ENCODE measurements at places on chromosomes 12 and 14.

- DNase-seq = no peak
Measured at GRCh38 chr12:52543985-52544883, 8.7 kb downstream of the KRT71 start.

DNA sequence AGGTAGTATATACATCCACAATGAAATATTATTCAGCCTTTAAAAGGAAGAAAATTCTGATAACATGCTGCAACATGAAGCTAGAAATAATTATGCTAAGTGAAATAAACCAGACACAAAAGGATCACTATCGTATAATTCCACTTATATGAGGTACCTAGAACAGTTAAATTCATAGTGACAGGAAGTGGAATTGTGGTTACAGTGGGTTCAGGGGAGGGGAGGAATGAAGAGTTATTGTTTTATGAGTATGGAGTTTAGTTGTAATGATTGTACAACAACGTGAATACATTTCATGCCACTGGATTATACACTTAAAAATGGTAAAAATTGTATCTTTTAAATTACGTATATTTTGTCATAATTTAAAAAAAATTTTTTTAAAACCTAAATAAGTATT is 21.0 kb downstream of the EEA1 start:
- no peak for DNase-seq

GRCh38 chr14:29911810-29912209 is 15.8 kb downstream of the PRKD1 start:
- no peak for DNase-seq

DNA sequence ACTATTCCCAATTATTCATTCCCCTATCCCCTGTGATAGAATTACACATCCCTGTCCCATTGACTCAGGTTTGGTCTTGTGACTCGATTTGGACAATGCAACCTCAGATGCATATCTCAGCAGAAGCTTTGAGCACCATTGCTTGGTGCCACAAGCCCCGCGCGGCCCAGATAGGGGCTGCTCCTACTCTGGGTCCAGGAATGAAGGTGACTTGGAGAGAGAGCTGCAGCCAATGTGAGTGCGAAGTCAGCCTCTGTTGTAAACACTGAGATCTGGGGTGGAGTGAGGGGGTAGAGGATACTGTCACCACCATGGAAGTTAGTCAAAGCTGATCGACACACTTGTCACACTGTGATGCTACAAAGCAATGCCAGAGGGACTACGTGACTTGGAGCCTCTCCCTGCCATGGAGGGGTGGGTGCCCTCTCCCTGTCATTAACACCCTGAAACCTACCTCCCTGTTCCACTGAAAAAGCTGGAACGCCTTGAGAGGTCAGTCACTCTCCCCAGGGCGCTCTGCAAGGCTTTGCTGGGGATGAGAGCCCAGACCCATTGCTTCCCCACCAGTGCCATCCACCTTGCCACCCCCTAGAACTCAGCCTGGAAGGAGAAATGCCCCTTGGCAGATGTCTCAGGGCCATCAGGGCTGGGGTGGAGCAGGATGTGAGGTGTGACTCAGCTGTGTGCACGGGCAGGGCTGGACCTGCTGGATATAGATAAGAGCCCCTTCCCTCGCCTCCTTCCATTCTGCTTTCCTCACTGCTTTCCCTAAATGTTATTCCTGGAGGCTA is 6.6 kb upstream of the PLEK2 start:
- DNase-seq = no peak

GRCh38 chr12:119913536-119914330 is 36.6 kb upstream of the CIT start:
- no peak for DNase-seq

- DNase-seq = no peak
Measured at GRCh38 chr12:98799822-98800221, 154.7 kb downstream of the APAF1 start.

- peak; percentile 75 for DNase-seq
Measured at GRCh38 chr12:132710405-132711079, at the start of gene PGAM5. Gene PGAM5 (plus strand): TSS chr12:132710842. CDS start chr12:132710877, 35 bp downstream.

- no peak for DNase-seq
Measured at GRCh38 chr12:120554678-120555077, 20.5 kb downstream of the RNF10 start.

GRCh38 chr12:87171356-87171755 is 857.8 kb downstream of the C12orf50 start:
- no peak for DNase-seq

- no peak for DNase-seq
Measured at GRCh38 chr14:59269466-59269865, 81.0 kb downstream of the DAAM1 start.

- DNase-seq = peak; percentile 17
Measured at GRCh38 chr12:388541-389141, 479 bp downstream of the KDM5A start.

DNA sequence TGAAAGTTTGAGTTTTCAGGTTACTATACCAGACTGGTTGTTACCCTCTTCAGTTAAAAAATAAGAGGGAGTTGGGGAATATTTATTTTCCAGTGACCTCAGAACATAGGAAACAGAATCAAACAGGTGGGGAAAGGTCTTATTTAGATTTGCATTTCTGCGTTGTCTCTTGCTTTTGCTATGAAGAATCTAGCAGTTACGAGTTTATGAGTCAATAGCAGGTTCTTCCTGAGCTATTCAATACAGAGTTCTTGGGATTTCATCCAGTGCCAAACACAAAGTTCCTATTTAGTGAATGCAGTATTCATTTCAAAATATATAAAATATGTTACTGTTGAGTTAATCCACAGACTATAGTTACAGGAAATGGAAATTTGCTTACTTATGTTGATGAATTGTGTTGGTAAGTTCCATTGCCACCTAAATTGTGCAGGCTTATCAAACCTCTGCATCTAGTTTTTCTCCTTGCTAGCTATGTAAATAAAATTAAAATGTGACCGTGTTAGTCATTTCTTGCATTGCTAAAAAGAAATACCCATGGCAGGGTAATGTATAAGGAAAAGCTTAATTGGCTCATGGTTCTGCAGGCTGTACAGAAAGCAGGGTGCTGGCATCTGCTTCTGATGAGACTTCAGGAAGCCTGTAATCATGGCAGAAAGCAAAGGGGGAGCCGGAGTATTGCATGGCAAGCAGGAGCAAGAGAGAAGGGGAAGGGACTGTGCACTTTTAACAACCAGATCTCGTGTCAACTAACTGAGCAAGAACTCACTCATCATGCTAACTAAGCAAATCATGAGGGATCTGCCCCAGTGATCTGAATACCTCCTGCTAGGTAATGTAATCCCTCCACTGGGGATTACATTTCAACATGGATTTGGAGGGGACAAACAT is 110.2 kb downstream of the KTN1 start:
- DNase-seq = no peak

- DNase-seq = no peak
Measured at GRCh38 chr12:111570084-111570961, 28.8 kb downstream of the ATXN2 start.

- DNase-seq = no peak
Measured at GRCh38 chr12:112218150-112218549, 92.8 kb downstream of the TRAFD1 start.

- no peak for DNase-seq
Measured at GRCh38 chr12:90959538-90960139, 4.7 kb upstream of the CCER1 start.

- DNase-seq = no peak
Measured at GRCh38 chr12:117404203-117404853, 42.9 kb upstream of the NOS1 start.

- no peak for DNase-seq
Measured at GRCh38 chr12:8453021-8453513, 2.7 kb upstream of the CLEC6A start.

DNA sequence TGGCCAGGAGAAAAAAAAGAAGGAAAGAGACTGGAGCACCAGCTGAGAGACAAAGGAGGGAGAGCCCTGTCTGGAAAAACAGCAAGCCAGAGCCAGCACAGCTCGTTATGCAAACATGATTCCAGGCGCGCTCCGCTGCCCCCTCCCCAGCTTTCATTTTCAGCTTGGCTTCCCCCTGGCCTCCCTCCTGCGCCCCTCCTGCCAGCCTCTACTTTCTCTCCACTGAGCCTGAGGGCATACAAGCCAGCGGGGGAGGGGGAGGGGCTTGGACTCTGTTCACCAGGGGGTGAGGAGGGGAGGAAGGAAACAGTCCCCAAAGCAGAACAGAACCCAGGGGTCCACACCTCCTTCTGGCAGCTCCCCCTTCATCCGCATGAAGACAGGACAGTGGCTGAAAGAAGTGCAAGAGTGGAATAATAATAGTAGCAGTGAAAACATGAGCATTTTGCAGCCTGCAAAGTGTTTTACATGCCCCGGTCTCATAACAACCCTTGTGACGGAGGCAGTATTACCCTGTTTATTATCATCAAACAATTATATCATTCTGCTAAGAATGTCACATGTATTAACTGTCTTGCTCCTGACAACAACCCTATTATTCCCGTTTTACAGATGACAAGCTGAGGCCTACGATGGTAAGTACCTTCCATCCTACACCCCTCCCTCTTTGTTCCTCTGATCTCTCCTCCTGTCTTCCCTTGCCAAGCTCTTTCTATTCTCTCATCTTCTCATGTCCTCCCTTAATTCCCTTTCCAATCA is 24.2 kb downstream of the SMUG1 start:
- DNase-seq = no peak

- DNase-seq = no peak
Measured at GRCh38 chr12:7091660-7092228, 501 bp downstream of the C1R start.

- DNase-seq = no peak
Measured at GRCh38 chr14:31269634-31270195, 62.1 kb upstream of the HECTD1 start.

DNA sequence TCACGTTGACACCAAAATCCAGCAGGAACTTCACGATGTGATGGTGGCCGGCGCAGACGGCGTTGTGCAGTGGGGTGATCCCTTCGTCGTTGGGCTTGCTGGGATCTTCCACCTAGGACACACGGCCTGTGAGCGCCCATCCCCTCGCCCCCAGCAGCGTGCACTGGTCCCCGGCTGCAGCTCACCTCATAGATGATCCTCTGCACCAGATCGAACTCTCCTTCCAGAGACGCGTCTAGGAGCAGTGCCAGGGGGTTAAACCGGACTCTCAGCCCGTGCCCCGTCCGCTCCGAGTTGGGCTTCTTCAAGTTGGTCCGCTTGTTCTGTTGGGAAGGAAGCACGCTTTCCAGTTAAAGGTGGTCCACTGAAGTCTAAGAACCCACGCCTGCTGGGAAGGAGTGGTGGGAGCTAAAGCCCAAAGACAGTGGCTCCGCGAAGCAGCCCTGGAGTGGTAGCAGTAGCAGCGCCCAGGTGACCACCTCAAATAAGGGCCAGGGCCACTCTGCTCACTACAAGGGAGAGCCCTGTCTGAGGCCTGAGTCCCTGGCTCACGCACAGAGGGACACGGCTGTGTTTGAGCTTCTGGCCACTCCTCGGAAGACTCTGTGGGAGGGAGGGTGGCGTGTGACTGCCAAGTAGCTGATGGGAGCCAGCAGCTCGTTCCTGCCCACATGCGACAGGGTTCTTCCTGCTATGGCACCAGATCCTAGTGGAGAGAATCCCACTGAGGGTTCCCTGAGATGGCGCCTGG is 23.3 kb downstream of the ZFYVE21 start:
- DNase-seq = no peak

- DNase-seq = no peak
Measured at GRCh38 chr12:46356655-46357437, 15.7 kb downstream of the SLC38A2 start.

- DNase-seq = no peak
Measured at GRCh38 chr14:29842228-29842627, 85.4 kb downstream of the PRKD1 start.

GRCh38 chr12:130026608-130027176 is 122.9 kb upstream of the TMEM132D start:
- no peak for DNase-seq

DNA sequence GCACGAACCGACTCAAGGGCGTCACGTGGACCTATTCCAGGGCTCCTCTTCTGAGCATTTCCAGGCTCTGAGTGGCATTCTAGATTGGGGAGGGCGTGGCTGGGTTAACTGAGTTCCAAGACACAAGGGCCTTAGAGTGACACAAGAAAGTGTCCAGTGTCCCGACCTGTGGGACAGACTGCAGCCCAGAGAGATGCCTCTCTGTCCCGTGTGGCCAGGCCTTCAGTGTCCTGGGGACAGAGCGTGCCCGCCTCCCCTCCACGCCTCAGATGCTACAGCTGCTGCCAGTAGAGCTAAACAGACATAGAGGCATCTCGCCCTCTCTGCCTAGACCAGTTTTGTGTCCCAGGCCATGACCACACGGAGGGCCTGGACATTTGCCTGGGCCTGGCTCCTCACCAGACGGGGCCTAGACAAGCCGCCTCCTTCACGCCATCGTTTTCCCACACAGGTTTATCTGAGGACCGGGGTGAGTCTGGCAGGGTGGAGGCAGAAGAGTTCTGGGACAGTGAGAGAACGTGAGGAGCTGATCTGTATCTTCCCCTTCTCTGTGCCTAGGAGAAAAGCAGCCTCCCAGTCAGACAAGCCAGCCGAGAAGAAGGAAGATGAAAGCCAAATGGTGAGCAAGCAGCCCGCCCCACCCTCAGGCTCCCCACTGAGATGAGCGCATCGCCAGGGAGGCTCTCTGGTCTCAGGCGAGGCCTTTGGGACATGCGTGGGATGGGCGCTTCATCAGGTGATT is 27.1 kb downstream of the DEGS2 start:
- no peak for DNase-seq

- no peak for DNase-seq
Measured at GRCh38 chr14:95725685-95726336, 11.9 kb upstream of the TCL1A start.

DNA sequence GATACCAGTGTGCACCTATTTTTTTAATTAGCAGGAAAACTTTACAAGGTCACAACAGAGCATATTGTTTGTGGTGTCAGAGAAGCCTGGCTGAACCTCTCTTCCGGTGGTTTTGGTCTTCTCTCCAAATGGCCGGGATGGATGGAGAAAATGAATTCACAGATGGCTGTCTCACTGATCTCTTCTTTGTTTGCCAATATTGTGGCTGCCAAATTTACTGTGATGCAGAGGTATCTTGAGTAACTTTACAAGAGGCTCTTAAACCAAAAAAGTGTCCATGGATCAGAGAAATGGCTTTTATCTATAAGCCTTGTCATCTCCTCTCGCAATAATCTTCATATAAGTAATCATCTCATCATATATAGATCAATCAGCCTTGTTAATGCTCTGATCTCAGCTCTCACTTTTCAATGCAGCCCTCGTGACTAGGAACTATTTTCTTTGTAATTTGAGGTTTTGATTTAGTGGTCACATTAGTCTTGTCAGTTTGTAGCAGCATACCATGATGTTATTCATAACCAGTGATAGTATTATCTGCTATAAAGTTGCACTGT is 308.1 kb downstream of the EGLN3 start:
- DNase-seq = no peak
